ENCODE measurements at places on chromosomes 11 and 22.

DNA sequence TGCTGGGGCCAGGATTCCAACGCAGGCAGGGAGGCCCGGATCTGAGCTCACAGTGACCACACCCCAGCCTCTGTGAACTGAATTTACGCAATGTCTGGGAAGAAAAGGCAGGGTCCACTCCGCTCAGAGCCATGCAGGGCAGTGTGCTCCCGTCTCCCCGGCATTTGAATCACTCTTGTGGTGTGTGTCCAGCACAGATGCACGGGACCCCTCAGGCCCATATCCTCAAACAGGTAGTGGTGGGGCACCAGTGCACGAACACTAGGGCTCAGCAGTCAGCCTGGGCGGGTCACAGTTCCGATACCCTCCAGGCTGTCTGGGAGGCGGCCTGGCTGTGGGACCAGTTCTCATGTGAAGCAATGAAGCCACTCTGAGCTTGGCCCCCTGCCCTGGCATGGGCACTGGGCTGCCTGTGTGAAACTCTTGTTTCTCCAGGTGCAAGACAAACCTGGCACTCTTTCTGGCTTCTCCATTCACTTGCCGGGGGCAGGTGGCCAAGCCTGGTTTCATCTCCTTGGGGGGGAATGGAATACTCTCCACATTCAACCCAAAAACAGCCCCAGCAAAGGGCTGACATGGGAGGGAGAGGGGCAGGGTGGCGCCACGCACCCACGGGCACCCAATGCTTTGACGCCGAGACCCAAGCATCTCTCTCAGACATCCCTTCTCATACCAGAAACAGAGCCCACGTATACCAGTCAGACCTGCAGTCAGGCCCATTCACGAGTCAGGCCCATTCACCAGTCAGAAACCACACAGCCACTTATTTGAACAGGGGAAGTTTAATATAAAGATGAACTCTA is 14.3 kb downstream of the DHCR7 start:
- no peak for DNase-seq

DNA sequence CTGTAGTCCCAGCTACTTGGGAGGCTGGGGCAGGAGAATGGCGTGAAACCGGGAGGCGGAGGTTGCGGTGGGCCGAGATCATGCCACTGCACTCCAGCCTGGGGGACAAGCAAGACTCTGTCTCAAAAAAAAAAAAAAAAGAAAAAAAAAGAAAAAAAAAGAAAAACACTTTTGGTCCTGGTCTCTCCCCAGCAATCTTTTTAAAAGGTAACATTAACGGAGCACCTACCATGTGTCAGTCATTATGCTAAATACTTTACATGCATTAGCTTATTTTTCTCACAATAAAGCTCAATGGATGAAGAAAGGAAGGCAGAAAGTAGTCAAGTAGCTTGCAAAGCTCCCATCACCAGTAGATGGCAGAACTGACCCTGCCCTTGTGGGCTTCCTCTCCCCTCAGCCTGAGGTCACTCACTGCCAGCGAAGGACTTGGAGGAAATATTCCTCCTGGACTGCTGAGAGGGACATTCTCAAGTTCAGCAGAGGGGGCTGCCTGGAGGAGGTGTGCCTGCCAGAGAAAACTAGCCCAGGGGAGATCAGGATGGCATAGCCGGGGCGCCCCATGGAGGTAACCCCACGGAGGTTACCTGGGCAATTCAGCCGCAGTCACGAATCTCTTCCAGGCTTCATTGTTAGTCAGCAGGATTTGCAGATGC is 15.5 kb downstream of the APOL3 start:
- DNase-seq = no peak

DNA sequence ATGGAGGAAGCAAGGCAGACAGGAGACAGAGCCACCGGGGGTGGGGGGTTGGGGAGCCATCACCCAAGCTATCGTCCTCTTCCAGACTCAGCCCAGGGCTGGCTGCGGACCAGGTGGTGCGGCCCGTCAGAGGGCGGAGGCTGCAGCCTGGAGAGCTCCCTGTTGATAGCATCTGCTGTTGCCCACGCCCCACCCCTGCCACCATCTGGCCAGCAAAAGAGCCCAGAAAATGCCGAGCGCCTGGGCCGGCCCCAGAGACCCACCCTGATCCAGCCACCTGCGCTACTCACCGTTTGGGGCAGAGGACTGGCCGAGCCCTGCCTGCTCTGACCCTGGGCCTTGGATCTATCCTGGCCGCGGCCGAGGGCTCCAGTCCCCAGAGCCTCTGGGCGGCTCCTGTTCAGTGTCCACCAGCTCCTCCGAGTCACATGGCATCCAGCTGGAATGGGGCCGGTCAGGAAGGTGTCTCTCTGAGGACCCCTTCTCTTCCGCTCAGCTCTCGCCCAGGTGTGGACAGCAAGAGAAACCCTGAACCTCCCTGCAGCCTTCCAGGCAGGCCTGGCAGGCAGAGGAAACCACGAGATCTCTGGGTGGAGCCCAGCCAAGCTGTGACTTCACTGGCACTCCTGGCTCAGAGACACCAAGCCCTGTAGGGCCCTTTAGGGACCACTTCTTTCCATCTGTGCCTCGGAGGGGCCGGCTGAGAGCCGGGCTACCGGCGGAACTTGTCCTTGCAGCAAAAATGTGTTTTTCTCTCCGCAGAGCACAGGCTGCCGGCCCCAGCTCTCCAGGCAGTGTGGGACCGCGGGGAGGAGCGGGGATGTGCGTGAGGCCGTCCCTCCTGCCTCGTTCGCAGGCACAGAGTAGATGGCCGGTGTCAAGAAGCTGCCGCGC is at the start of gene MRGPRE:
MRGPRE (minus strand) TSS at position 567 of the 894 bp plus-strand sequence. CDS start 3,618 bp downstream, outside the sequence.
- DNase-seq = no peak

- peak; percentile 86 for DNase-seq
Measured at GRCh38 chr11:66408488-66409214, 12.2 kb upstream of the NPAS4 start.

- no peak for DNase-seq
Measured at GRCh38 chr11:63855975-63856374, 17.1 kb downstream of the MARK2 start.

DNA sequence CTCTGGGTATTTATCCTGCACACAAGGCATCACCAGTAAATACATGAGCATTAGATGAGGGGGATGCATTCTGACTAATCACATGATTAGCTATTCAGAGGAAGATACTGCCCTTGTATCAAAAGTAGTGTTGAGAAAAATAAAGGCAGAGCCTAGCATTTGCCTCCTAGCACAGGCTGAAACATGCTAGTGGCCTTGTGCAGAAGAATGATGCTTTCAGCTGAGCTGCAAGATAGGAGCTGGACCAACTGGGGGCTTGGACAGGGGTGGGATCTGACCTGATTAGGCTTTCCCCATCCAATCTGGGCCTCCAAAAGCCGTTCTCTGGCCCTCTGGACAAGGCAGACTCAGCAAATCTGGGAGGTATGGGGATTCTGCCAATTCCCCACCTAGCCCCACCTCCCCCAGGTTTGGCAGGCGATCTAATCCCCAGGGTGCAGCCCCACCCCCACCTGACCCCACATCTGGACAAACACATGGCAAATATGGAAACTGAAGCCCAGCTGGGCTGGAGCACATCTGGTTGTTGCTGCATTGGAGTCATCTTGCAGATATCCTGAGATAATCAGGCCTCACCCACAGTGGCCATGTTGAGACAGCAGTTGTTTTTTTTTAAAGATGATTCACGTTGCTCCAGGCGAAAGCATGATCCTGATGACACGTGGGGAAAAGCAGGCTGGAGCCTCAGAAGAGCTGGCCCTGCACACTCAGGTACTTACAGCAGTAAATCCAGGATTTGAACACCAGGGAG is 4.4 kb upstream of the MISFA start:
- DNase-seq = no peak

DNA sequence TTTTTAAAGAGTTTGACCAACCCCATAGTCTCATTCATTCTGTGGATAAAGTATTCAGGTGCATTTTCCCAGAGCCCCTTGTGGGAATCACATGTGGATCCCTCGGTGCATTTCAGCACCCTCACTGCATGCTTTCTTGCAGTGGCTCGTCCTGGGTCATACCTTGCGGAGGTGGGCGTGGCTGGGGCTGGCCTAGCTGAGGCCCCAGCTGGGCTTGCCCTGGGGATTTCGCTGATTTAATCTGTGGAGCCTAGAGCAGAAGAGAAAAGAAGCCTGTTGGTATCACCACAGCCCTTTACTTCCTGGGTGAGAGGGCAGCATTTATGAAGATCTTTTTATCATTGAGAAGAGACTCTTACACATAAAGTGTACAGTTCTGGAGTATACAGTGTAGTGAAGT is 53.1 kb downstream of the FBXO7 start:
- no peak for DNase-seq

DNA sequence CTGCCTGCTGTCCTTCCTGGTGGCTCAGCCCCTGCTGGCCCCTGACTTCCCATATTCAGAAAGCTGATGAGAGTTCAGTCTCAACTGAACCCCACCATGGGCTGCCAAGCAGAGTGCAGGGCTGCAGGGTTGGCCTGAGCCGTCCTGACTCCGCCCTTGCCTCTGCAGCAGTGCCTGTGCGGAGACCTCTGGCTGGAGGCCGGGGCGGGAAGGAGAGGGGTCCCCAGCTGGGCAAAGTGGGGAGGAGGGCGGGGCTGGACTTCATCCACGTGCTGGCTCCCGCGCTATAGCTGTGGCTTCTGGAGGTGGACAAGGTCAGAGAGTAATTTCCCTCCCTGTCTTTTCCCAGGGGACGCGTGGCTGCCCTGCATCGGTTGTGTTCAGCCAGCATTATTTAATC is 13.6 kb downstream of the GLB1L3 start:
- no peak for DNase-seq

GRCh38 chr22:31607696-31608095 is 54.3 kb downstream of the PISD start:
- DNase-seq = no peak

- DNase-seq = no peak
Measured at GRCh38 chr11:112345706-112346105, 85.0 kb upstream of the PLET1 start.

DNA sequence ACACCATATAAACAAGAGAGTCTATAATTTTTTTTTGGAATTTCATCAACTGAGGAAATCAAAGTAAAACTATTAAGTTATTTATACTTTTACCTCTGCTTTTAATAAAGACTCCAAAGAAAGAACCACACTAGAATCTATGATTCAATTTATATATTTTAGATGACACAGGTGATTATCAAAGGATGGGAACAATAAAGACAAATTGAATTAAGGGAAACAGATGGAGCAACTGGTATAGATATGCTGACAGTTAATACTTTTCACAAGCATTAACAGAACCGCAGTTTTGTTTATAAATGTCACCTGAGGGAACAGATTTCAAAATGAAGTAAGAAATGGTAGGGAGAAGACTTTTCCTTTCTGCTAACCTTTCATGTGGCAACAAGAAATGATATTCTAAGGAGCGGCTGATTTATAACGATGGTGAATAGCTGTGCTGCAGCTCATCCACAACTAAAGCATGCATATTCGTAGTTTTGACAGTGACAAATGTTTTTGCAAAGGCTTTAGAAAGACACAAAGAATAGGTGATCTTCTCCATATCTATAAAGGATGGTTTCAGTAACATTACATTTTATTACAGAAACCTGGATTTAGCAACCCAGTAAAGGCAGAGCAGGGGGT is 1502.9 kb upstream of the RAG2 start:
- DNase-seq = no peak

- no peak for DNase-seq
Measured at GRCh38 chr22:23893121-23893944, 850 bp upstream of the MIF start.

- DNase-seq = peak; percentile 81
Measured at GRCh38 chr22:36781656-36782627, 6.0 kb upstream of the IFT27 start.

GRCh38 chr22:48489551-48490499 is 1337.8 kb downstream of the BRD1 start:
- DNase-seq = no peak

- DNase-seq = no peak
Measured at GRCh38 chr11:65609229-65609628, 4.8 kb downstream of the MAP3K11 start.

GRCh38 chr22:17774206-17774925 is at the start of gene BID:
Gene BID, minus strand, starts transcription at chr22:17774469. Its CDS starts 24,353 bp downstream, at chr22:17750116.
- DNase-seq = no peak

DNA sequence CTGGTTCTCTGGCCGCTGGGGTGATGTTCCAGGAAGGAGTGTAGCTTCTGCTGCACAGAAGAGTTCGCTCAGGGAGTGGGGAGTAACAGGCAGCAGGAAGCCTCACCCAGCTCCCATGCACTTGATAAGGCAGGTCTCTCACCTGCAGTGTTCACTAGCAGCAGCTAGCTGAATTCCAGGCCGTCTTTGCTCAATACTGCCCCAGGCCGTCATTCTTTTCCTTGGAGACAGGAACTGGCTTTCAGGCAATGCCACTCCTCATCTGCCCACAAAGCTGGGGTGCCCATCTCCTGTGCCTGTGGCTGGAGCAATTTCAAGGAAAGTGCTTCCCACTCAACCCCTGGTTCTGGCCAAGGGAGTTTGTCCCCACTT is 66.1 kb downstream of the ARHGAP42 start:
- no peak for DNase-seq

GRCh38 chr11:61279934-61280659 is 15.0 kb downstream of the VWCE start:
- DNase-seq = no peak
